ENCODE measurements at places on chromosomes 6 and 20.

- DNase-seq, result no peak
Observed at GRCh38 chr6:19723545-19723944, 113.6 kb upstream of the ID4 start.

- DNase-seq, result no peak
Observed at GRCh38 chr6:152023613-152024012, 216.1 kb downstream of the ESR1 start.

DNA sequence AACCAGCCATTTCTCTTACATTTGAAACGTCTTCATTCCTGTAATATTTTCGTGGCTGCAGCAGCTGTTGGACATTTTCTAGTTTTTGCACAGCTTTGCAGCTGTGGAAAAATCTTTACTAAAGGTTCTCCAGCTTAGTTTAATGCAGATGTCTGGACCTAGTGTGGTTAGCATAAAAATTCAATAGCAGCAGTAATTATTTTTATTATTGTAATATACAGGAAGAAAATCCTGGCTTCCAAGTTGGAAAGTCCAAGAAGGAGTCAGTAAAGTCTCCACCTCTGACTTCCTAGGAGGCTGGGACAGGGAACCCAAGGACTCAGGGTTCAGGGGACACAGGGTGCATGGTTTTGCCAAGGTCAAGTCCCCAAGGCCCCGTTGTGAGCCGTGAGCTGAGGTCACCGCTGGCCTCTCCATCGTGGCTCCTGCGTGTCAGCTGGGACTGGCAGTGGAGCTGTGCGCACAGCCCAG, 230.6 kb downstream of the FNDC1 start:
- DNase-seq, result no peak

- DNase-seq, result no peak
Observed at GRCh38 chr6:74756923-74757322, 448.9 kb downstream of the COL12A1 start.

DNA sequence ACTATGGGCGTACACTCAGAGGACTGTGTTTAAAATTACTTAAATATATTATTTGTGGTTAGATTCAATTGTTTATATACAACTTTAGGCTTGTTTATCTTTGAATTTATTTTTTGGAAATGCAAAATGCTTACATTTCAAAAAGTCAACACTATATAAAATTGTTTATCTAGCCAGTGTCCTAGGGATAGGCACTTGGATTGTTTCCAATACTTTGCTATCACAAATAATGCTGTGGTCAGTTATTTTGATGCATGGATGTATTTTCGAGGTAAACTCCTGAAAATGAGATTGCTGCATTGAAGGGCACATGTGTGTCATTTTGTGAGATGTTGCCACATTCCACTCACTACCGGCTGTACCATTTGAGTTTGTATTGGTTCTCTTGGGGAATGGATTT, 213.9 kb downstream of the SLC24A3 start:
- DNase-seq, result no peak

GRCh38 chr6:17923401-17923863, 64.0 kb downstream of the KIF13A start:
- DNase-seq, result no peak

DNA sequence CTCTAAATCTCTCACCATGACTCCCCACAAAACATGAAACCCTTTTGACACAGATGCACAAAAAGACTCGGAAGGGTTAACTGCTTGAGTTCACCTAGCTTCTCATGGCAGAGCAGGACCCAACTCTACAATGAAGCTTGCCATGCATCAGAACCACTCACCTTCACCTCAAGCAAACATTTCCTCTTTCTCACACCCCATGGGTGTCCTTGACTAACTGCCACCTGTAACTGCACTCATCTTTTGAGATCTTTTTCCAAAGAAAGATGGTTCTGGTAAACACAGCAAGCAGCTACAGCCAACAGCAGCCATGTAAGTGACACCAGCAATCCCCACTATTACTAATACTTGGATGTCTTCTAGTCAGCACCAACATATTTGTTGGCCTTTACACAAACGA, 76.5 kb downstream of the EFHC1 start:
- no peak for DNase-seq

DNA sequence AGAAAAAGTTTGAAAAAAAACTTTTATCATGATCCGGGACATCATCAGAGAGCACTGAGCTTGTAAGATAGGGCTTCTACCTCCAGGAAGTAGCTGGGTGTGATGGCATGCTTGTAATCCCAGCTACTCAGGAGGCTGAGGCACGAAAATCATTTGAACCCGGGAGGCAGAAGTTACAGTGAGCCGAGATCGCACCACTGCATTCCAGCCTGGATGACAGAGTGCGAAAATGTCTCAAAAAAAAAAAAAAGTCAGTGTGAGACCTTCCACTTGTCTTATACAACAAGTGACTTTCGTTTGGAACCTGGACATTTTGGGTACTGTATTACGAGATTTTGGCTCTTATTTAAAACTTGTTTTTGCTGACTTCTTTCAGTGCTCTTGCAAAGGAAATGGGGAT, 5.9 kb upstream of the SLC13A3 start:
- DNase-seq, result no peak

DNA sequence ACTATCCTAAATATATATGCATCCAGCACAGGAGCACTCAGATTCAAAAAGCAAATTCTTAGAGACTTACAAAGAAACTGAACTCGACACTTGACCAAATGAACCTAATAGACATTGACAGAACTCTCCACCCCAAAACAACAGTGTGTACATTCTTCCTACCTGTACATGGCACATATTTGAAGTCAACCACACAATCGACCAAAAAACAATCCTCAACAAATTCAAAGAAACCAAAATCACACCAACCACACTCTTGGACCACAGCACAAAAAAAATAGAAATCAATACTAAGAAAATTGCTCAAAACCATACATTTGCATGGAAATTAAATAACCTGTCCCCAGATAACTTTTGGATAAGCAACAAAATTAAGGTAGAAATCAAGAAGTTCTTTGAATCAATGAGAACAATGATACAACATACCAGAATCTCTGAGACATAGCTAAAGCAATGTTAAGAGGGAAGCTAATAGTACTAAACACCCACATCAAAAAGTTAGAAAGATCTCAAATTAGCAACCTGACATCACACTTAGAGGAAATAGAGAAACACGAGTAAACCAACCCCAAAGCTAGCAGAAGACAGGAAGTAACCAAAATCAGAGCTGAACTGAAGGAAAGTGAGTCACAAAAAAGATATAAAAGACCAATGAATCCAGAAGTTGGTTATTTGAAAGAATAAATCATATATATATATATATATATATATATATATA, 12.5 kb upstream of the TREM1 start:
- no peak for DNase-seq

DNA sequence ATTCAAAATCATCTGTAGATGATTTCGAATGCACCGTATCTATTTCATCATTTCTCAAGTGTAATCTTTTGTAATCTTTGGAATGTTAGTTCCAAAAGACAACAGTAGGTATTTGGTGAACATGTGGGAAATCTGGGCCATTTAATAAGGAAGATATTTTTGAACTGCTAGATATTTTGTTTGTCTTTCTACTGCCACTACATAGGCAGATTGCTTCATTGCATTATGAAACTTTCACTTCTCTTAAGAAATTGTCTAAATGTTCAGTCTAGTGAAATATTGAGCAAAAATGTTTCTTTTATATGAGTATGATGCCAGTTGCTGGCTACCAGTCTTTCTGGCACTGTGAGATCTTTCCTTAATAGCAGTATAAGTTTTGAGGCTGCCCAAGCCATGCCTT, 527.8 kb upstream of the RNF217 start:
- DNase-seq, result no peak

DNA sequence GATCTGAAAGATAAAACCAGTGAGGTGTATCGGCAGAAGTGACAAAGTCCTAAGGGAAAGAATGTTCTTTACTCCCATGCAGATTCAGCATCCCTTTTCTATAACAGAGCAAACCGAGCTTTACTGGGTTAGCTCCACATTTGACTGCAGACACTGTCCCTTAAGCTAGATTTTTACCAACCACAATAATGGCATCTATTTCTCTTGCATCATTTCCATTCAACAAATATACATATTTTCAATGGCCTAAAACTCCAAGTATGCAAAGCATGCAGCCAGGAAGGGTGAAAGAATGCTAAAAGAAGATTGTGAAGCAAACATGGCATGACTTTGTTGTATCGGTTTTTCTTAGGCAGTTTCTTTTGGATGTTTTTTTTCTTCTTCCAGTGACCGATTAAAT, 255.4 kb downstream of the OGFRL1 start:
- DNase-seq, result no peak

- no peak for DNase-seq
Observed at GRCh38 chr6:137937834-137938233, 70.8 kb downstream of the TNFAIP3 start.

GRCh38 chr6:137473598-137473997, 20.6 kb downstream of the OLIG3 start:
- DNase-seq, result no peak

- DNase-seq, result no peak
Observed at GRCh38 chr6:157575436-157576145, 194.6 kb downstream of the ZDHHC14 start.

GRCh38 chr6:17484201-17484849, 90.9 kb downstream of the CAP2 start:
- DNase-seq, result no peak

GRCh38 chr6:53119349-53119748, 29.3 kb downstream of the GCM1 start:
- no peak for DNase-seq

DNA sequence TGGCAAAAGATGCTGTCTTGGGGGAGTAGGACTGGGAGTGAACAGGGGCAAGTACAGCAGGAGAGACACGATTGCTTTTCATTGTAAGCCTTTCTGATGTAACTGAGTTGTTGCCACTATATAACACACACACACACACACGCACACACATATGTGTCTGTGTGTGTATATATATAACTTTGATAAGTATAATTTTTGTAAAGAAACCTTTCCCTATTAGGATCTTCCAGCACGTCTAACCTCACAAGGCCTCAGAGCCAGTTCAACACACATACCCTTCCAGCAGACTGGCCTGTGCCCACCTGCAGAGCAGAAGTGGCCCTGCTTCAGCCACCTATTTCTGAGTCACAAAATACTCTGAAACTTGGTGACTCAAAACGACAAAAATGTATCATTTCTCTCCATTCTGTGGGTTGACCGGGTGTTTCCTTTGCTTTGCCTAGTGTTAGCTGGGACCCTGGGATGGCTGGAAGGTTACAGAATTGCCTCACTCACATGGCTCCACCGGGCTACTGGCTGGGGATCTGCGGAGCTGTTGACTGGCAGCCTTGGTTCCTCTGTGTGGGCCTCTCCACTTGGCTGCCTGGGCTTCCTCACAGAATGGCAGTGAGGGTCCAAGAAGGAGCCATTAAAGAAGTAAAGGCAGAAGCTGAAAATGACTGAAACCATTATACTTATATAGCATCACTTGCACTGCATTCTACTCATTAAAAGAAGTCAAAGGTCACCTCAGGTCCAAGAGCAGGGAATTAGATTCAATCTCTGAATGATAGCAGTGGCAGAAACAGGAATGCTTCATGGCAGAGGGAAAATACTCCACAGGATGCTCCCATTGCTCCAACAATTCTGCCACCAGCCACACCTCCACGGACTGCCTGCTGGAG, 126.4 kb downstream of the BANF2 start:
- DNase-seq, result no peak

DNA sequence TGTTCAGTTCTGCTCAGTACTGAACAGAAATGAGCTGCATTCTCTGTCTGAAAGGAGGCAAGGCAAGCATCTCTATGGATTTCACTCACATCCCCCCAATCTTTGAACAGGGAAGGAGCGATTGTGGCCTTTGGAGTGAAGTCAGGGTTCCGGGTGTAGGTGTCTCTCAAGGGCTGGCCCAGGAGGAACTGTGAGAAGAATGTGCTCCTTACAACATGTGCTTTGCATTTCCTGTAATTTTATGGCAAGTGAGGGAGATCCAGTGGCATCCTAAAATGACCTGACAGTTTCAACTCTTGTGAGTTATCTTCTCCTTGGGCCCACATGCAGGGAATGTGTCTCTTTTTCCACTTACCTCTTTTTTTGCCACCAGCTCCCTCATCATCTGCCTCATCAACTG, 63.0 kb upstream of the RIN2 start:
- DNase-seq, result no peak

GRCh38 chr20:51542033-51542570, 417 bp downstream of the NFATC2 start:
- peak; percentile 69 for DNase-seq

DNA sequence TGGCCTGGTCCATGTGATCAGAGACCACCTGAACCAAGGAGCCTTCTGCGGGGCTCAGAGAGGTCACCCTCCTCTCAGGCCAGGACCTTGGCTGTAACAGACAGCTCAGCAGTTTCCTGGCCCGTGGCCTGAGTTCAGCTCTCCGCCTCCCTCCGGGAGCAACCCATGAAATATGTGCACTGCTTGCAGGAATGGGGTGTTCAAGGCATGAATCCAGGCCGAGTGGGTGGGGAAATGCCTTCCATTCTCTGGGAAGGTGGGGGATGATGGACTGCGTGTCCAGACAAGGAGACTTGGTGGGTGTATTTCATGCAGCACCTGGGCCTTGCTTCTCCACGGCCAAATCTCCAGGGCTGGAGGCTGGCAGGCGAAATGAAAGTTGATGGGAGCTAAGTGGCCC, 46.0 kb downstream of the SIRPA start:
- no peak for DNase-seq

- DNase-seq, result no peak
Observed at GRCh38 chr6:80440496-80441115, 334.1 kb downstream of the BCKDHB start.

GRCh38 chr6:117687021-117687648, 11.9 kb downstream of the NUS1 start:
- no peak for DNase-seq

- DNase-seq, result no peak
Observed at GRCh38 chr6:704046-704445, 11.1 kb upstream of the EXOC2 start.

DNA sequence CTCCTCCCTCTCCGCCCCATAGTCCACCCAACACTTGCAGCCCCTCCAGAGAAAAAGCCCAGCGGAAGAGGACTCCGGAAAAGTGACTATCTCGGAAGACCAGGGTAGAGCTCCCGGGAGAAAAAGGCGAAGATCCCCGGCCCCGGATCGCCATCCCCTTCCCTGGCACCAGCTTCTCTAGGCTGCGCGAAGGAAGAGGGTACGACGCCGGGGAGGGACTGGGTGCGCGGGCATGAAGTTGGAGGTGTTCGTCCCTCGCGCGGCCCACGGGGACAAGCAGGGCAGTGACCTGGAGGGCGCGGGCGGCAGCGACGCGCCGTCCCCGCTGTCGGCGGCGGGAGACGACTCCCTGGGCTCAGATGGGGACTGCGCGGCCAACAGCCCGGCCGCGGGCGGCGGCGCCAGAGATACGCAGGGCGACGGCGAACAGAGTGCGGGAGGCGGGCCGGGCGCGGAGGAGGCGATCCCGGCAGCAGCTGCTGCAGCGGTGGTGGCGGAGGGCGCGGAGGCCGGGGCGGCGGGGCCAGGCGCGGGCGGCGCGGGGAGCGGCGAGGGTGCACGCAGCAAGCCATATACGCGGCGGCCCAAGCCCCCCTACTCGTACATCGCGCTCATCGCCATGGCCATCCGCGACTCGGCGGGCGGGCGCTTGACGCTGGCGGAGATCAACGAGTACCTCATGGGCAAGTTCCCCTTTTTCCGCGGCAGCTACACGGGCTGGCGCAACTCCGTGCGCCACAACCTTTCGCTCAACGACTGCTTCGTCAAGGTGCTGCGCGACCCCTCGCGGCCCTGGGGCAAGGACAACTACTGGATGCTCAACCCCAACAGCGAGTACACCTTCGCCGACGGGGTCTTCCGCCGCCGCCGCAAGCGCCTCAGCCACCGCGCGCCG, 822 bp downstream of the FOXQ1 start:
- no peak for DNase-seq

GRCh38 chr6:128358244-128358776, 162.1 kb downstream of the PTPRK start:
- DNase-seq, result no peak
